ENCODE measurements at places on chromosomes 7 and 10.
A peak's percentile ranks its signal among the peaks of the same experiment; 100 is the strongest.

DNA sequence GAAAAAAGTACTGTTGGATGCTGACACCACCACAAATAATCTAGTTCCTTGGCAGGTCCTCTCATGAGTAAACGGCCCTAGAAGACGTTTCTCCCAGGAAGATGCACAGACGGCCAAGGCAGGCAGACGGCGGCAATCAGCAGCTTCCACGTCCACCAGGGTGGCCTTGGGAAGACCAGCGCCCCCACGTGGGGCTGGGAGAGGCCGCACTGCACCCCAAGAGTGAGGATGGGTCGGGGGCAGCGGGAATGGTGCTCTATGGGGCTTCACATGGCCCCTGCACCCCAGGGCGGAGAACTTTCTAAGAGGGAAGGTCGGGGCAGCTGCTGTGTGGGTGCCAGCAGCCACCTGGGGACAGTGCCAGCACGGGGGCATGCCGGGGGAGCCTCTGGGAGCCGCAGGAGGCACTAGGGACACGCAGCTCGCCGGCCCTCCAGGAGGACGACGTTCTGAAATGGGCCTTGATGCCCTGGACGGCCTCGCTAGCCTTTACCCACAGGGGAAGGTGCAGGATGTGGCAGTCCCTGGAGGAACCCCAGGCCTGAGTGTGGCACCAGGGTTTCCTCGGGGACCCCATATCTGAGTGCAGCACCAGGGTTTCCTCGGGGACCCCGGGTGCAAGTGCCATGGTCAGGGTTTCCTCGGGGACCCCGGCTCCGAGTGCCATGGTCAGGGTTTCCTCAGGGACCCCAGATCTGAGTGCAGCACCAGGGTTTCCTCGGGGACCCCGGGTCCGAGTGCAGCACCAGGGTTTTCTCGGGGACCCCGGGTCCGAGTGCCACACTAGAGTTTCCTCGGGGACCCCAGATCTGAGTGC is 539.9 kb downstream of the DNAJB6 start:
- no peak for DNase-seq

DNA sequence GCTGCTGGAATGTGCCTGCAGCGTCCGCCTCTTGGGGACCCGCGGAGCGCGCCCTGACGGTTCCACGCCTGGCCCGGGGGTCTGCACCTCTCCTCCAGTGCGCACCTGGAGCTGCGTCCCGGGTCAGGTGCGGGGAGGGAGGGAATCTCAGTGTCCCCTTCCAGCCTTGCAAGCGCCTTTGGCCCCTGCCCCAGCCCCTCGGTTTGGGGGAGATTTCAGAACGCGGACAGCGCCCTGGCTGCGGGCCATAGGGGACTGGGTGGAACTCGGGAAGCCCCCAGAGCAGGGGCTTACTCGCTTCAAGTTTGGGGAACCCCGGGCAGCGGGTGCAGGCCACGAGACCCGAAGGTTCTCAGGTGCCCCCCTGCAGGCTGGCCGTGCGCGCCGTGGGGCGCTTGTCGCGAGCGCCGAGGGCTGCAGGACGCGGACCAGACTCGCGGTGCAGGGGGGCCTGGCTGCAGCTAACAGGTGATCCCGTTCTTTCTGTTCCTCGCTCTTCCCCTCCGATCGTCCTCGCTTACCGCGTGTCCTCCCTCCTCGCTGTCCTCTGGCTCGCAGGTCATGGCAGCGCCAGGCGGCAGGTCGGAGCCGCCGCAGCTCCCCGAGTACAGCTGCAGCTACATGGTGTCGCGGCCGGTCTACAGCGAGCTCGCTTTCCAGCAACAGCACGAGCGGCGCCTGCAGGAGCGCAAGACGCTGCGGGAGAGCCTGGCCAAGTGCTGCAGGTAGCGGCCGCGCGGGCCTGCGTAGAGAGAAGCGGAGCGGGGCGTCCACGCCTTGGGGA is 645 bp downstream of the SLC26A4 start:
- no peak for DNase-seq

GRCh38 chr10:2921956-2922680 is 145.2 kb upstream of the PFKP start:
- DNase-seq: no peak

GRCh38 chr7:129886818-129887186 is 66.0 kb downstream of the UBE2H start:
- no peak for DNase-seq

DNA sequence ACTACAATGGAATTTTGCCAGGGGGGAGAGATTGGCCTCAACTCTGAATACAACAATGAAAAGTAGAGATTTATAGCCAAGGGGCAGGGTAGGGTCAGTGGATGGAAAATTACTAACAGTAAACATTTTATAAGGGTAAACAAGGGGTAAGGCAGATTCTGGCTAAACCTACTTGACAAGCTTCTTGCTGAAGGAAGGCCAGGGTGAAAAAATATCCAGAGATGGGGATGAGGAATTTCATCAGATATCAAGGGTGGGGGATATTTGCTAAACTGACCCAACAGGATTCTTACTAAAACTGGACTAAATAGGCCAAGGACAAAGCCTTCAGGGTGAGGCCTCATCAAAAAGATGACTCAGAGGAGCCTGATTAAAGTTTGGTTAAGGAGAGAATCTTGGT is 156.3 kb downstream of the RTKN2 start:
- DNase-seq: no peak

DNA sequence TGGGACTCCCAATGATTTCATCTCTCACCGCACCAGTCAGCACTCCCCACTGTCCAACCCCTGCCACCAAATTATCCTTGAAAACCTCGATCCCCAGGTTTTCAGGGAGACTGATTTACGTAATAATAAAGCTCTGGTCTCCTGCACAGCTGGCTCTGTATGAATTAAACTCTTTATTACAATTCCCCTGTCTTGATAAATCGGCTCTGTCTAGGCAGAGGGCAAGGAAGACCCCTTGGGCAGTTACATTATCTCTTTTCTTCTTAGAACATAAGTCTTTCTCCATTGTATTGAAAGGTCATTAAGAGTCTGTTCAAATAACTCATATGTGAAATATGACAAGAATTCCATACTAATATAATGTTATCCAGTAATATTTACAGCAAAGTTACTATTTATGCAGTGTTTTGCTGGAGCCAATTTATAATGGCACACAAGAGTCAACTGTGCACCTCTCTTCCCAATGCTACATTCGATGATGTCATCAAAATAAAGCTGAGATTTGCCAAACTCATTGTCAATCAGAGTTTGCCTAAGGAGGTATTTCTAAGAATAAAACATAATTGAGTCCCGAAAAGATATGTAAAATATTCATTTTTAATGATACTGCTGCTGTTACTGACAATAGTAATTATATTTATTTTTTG is 1297.2 kb upstream of the LRRTM3 start:
- no peak for DNase-seq

DNA sequence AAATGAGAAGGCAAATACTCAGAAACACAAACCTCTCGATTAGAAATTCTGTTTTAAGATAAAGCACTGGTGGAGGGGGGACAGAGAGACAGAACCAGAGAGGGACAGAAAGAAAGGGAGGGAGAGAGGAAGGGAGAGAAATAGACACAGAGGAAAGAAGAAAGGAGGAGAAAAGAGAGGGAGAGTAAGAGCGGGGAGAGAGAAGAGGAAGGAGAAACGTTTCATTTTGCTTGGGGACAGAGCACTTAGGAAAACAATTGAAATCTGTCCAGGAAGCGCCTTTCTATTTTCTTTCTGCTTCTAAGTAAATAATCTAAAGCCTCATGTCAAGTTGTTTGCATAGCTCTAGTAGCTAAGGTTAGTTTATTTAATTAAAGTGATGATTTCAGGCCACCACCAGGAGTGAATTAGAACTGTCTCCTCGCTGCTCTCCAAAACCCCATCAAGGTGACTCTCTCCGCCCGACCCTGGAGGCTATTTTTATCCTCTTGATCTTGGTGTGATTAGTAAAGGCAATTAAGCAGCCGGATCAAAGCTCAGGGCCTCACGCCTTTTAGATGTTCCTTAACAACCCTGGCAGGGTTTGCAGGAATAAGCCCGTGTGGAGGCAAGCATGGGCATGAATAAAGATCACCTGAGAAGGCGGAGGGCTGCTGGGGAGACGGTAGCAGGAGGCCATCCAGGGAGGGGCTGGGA is 73.4 kb upstream of the INSIG1 start:
- DNase-seq: no peak

- DNase-seq: peak; percentile 47
Observed at GRCh38 chr7:64877714-64878610, 25.1 kb upstream of the ZNF273 start.

GRCh38 chr7:159317294-159317693 is 172.6 kb upstream of the VIPR2 start:
- DNase-seq: no peak
